SHP77 (cell line): ENCODE measurements at places on chromosomes 1 and 21.

DNA sequence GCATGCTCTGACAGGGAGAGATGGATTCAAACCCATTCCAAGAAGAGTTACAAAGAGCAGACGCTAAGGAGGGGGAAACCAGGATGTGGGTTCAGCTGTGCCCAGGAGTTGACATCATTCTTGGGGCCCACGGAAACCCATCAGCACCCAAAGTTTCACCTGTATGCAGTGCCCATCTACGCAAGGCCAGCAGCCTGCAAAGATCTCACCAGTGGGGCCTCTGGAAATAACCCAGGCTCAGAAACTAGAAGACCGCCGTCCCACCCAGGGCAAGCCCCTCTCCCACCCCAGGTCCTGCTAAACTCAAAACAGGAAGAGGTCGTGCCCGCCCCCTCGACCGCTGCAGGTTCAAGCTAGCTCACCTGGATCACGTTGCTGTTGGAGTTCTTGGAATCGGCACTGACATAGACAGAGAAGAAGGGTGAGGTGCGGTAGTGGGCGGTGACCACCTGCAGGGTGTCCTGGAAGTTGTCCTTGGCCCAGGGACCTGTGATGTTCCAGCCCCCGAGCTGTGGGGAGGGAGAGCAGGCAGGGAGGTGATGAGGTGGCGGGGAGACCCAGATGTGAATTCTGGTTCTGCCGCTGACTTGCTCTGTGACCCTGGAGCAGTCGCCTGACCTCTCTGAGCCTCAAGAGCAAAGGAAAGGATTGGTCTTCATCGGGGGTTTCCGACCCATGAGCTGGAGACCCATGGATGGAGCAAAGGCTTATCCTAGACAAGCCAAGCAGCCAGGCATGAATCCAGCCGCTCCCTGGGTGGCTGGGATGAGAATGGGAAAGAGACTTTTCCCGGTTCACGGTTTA, 31.7 kb downstream of the ECE1 start:
- DNase-seq = no peak

GRCh38 chr21:39581414-39581813, 31.3 kb upstream of the B3GALT5 start:
- no peak for DNase-seq

- DNase-seq = no peak
Measured at GRCh38 chr1:174786358-174786757, 213.4 kb upstream of the CACYBP start.

GRCh38 chr21:39363607-39364555, 15.0 kb upstream of the HMGN1 start:
- no peak for DNase-seq

GRCh38 chr1:158045639-158046038, 52.2 kb downstream of the KIRREL1 start:
- no peak for DNase-seq

DNA sequence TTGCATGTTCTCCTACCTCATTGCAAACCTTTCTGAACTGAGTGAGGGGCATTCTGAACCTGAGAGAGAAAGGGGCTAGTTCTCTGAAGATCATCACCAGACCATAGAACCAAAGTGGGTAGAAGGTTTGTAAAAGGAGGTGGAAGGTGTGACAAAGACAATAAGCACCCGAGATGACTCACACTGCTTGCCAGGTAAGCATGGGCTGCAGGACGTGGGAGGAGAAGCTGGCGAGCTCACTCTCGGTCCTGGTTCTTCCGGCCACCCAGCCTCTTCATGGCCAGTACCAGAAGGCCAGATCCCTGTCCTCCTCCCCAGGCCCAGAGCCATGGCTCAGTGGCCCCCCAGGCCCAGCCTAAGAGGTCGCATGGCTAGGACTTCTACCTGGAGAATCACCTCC, 128.3 kb downstream of the TMEM53 start:
- no peak for DNase-seq

GRCh38 chr1:201886103-201886885, 2.4 kb upstream of the SHISA4 start:
- no peak for DNase-seq

DNA sequence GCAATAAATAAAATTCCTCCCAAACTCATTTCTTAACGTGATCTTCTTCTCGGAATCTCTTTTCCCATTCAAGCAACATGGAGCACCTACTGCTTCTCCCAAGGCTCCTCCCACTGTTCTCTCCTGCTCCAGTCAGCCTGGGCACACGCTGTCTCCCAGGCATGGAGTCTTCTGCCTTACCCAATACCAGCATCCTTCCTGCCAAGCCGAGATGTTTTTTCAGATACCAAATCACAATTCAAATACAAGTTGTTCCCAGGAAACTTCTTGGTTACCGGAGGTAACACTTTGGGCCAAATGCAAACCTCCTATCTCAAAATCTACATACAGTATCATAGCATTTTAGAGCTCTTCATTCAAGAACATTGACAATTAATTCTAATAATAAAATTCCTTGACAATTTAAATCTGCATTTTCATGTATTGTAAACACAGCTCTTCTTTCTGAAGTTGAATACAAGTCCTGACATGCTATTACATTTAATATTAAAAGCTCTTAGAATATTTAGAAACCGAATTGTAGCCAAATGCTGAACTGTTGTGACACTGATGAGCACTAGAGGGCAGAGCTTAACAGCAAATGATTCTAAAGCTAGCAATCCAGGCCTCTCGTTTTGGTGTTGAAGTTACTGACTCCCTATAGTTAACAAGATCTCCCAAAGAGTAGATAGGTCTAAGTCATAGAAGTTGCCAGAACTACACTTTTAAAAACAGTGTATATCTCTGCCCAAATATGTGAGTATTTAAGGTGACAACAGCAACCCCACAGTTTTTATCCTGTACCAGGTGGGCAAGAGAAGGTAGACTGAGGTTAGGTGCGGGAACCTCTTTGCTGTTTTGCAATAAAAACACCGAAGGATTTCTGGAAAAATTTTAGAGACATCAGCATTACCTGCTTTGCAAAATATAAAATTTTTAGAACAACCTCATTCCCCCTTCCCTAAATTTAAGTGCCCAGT, 52.3 kb downstream of the BCAR3 start:
- peak; percentile 43 for DNase-seq

DNA sequence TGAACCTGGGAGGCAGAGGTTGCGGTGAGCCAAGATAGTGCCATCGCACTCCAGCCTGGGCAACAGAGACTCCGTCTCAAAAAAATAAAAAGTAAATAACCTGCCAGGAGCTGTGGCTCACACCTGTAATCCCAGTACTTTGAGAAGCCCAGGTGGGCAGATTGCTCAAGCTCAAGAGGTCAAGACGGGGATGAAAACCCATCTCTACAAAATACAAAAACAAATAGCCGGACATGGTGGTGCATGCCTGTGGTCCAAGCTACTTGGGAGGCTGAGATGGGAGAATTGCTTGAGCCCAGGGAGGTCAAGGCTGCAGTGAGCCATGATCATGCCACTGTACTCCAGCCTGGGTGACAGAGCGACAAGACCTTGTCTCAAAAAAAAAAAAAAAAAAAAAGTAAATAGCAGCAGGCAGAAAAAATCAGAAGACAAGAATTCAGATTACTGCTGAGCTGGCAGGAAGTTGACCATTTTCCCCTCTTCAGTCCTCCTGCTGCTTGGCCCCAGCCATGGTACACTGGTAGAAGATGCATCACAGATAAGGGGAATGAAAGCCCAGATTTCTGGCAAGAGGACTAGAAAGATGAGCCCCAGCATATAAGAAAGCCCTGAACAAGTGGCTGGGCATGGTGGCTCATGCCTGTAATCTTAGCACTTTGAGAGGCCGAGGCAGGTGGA, 97.6 kb downstream of the TOMM20 start:
- no peak for DNase-seq

DNA sequence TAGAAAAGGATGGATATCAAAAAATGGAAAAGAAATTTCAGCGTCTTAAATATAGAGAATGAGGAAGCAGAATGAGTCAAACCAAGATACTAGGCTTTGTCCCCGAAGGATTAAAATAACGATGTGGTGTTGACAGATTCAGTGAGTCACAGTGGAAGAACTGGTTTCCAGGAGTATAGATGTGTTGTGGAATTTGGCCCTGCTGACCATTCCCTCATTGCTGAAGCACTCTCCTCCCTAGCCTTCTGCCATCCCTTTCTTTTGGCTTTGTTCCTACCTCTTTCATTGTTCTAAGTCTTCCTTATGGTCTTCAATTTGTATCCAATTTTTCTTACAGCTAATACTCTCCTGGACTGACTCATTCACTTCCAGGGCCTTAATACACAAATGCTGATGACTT, 23.1 kb upstream of the USP25 start:
- no peak for DNase-seq

GRCh38 chr1:9561429-9561828, 22.2 kb downstream of the SLC25A33 start:
- DNase-seq = no peak

DNA sequence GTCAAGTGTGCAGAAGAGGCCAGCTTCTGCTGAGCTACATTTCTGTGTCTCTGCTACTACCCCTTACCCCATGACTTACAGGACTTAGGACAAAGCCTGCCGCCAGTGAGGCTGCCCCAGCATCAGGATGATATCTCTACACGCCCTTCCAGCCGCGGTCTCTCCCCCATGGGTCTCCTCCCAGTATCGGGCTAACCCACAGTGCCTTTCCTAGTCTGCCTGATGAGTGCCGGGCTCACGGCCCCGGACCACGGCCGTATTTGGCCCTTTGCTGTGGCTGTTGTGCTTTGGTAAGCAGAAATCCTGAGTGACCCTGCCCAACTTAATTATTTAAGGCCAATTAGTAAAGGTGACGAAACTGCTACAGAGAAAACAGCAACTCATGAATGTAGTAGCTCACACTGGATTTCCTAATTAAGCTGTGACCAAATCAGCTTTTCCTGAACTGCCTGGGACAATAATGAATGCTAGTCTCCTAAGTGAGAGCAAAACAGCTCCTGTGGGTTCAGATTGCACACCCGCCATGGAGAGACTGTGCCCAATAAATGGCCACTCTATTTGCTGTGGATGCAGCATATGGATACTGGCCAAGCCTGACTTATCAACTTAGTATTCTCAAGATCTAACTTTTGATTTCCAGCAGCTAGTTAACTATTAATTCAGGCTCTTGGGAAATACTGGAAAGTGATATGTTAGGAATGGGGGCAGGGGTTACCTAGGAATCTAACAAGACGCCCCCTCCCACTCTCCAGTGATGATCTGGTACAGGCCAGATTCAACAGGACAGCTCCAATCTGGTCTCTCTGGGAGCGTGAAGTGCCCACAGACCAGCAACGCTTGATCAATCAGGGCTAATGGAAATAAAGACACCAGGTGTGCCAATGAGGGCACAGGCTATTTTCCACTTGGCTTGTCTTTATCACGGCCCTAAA, 123.3 kb upstream of the IFFO2 start:
- no peak for DNase-seq

DNA sequence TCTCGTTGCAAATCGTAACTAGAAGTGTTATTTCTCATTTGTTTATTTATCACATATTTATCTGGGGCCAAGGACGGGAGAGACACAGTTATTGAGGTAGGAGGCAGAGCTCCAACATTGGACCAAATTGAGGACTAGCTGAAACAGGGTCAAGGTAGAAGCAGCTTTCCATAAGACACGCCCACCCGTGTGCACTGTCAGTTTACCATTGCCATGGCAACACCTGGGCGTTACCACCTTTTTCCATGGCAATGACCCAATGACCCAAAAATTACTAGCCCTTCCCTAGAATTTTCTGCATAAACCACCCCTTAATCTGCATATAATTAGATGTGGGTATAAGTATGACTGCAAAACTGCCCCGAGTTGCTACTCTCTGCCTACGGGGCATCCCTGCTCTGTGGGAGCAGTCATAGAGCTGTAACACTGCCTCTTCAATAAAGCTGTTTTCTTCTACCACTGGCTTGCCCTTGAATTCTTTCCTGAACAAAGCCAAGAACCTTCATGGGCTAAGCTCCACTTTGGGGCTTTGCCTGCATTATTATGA, 72.7 kb downstream of the FBXO2 start:
- no peak for DNase-seq

DNA sequence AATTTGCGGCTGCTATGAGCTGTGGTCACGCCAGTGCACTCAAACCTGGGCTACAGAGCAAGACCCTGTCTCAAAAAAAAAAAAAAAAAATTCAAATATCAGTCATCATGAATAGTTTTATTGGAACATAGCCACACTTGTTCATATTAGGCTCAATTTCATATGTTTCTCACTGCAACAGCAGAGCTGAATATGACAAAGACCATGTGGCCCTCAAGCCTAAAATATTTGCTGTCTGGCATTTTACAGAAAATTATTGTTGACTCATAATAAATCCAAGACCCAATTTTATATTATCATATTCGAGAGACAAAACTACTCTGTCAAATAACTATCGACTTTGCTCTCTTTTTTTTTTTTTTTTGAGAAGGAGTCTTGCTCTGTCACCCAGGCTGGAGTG, 11.0 kb downstream of the BECN2 start:
- DNase-seq = no peak

- no peak for DNase-seq
Measured at GRCh38 chr1:165235777-165236291, 120.7 kb downstream of the LMX1A start.

GRCh38 chr1:109113590-109114341, at the start of gene ELAPOR1:
Gene ELAPOR1 (plus strand): TSS chr1:109114115. CDS start chr1:109114184, 69 bp downstream.
- peak; percentile 66 for DNase-seq

DNA sequence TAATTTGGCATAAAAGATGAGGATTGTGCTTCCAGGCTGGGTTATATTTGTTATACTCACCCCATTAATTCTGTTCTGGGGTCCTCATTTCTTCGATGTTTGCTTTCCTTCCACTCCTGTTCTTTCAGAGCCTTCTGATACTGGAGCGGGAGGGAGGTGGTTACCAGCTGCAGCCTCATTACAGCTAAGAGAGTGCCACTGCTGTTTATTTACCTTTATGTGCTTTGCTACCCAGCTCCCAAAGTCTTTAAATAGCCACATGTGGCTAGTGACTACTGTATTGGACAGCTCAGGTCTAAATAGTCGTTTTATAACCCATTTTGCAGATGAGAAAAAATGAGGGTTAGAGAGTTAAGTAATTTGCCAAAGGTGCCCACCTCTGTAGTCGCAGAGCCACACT, 25.1 kb downstream of the PLEKHM2 start:
- no peak for DNase-seq

DNA sequence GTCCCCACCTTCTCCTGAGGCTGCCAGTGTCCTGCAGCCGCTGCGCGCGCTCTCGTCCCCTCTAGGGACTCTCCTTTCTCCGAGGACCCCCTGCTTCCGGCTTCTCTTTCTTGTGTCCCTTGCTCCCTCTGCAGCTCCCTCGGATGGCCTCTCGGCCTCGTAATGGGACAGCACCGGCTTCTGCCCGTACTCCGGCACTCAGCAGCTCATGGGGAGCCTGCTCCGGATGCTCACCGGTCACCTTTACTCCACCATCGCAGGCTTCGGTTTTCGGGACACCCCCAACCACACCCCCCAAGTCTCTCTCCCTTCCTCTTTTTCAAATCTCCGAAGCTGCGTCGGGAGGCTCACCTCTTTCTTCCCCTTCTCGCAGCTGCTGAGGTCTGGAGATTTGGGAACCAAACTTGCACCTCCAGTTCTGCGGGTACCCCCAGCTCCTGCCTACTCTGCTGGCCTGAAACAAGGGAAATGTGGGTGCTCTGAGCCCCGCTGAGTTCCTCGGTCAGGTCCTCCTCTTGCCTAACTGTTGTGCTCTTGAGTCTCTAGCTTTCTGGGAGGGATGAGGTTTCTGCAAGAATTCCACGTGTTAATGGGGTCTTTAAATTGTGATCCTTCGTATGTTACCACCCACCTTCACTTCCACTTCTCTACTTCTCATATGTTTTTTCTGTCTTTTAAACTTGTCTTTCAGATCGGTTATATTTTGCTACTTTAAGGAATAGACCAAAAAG, 930 bp downstream of the CDC14A start:
- DNase-seq = no peak

GRCh38 chr1:61053226-61053711, 29.1 kb upstream of the NFIA start:
- DNase-seq = no peak
